ENCODE measurements at places on chromosomes 4 and X.

GRCh38 chrX:28910487-28910886 is 323.2 kb downstream of the IL1RAPL1 start:
- no peak for DNase-seq

DNA sequence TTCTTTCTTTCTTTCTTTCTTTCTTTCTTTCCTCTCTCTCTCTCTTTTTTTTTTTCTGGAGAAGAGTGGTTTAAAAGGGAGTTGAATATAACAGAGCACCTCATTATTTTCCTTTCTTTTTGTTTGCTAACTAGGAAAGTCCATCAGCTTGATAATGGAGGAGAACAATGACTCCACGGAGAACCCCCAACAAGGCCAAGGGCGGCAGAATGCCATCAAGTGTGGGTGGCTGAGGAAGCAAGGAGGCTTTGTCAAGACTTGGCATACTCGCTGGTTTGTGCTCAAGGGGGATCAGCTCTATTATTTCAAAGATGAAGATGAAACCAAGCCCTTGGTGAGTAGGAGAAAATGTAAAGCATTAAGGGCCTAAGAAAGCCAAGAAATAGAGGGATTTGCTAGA is 95.4 kb downstream of the ARHGAP24 start:
- DNase-seq: no peak

DNA sequence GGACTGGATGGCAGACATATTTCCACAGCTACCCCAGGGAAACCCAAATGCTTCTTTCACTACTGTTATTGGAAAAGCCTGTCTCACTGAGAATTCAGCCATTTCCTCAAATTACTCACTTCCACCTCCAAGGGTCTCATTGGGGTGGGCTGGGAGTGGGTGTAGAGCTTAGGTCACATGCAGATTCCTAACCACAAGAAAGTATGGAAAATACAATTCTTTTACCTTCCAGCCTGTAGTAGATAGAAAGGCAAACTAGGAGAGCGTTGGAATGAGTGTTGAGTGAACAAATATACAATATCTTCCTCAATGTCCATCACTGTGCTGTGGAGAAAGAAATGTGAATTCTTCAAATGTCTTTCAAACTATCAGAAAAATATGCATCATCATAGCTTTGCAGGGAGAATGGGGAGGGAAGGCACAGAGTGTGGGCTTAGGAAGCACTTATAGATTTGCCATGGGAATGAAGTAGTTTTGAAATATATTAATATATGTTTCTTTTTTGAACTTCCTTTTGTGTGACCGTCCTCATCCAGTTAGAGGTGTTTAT is 245.3 kb upstream of the JADE1 start:
- DNase-seq: no peak

GRCh38 chr4:73453701-73454005 is 17.6 kb downstream of the AFP start:
- DNase-seq: no peak

- DNase-seq: no peak
These were observed 48.9 kb downstream of the RGS12 start for GRCh38 chr4:3341760-3342159.

All from fibroblast of skin of left quadriceps (primary cell).